ENCODE measurements at places on chromosomes 5 and 9.

GRCh38 chr5:141330299-141331080 lies at the start of gene PCDHGA1:
Gene PCDHGA1 (plus strand): TSS chr5:141330514.
- peak; percentile 43 for DNase-seq

- no peak for DNase-seq
These were observed 8.6 kb downstream of the CACFD1 start for GRCh38 chr9:133468374-133468773.

GRCh38 chr9:90433398-90433941 lies 209.2 kb downstream of the DIRAS2 start:
- DNase-seq, result peak; percentile 80

- DNase-seq, result peak; percentile 91
These were observed 486.7 kb downstream of the RAB3C start for GRCh38 chr5:59069438-59070079.

- DNase-seq, result no peak
These were observed 143.6 kb downstream of the PCSK5 start for GRCh38 chr9:76034049-76034448.

DNA sequence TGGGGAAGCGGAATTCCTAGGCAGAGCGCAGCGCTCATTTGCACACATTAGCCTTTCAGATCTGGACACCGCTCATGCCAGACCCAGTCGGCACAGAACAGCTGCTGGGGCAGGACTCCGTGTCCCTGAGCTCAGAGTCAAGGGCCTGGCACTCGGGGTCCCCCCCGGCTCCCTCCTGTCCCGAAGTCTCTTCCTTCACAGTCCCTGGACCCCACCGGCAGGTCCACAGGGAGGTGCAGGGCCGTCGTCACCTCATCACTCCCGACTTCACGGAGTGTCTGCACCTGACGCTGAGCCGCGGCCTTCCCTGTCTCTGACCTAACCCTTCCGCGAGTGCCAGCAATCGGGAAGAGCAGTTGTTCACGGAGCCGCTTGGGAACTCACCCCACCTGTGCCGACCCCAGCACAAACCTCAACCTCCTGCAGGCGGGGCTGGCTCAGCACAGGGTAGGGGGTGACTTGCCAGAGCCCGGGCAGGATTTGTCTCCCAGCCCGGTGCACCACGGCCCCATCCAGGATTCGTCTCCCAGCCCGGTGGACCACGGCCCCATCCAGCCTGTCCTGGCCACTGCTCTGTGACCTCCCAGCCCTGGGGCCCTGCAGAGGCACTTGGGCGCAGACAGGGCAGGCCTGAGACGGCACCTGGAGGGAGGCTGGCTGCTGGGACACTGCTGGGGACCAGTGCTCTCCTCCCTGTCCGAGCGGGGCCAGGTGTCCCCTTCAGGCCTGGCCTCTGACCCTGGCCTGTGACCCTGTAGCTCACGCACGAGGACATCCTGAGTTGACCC lies 9.9 kb upstream of the SLC9A3 start:
- no peak for DNase-seq

DNA sequence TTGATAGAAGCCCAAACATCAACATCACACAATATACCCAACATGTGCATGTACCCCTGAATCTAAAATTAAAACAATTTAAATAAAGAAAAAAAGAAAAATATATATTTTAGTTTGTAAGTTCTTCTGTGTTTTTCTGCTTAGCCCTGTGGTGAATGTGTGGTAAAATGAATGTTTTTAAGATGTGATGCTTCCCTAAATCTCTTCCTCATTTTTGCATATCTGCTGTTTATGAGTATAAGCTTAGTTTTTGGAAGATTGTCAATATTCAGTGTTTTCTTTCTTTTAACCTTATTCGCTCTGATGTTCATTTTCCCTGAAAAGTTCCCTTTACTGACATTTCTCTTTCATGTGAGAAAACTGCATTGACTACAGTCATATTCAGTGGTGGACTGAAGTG lies 44.4 kb upstream of the DAB2 start:
- DNase-seq, result no peak

DNA sequence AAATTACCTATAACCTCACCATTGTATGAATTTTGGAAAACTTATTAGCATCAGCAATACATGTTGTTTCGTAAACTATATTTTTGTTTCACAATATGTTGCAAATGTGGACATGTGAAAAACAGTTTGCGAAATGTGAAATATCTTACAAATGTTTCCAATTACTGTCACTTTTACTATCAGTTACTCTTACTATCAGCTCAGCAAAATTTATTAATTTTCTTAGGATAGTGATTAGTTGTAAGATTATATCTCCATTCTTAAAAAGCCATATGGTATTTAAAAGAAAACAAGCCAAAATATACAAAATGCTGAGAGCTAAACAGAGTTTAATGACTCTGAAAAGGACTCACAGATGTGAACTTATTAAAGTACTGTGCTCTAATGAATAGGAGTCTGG lies 111.9 kb upstream of the LPAR1 start:
- no peak for DNase-seq

- no peak for DNase-seq
These were observed 175.8 kb downstream of the C5orf15 start for GRCh38 chr5:133792655-133793054.

GRCh38 chr5:31537851-31538250 lies 5.8 kb downstream of the C5orf22 start:
- peak; percentile 60 for DNase-seq

DNA sequence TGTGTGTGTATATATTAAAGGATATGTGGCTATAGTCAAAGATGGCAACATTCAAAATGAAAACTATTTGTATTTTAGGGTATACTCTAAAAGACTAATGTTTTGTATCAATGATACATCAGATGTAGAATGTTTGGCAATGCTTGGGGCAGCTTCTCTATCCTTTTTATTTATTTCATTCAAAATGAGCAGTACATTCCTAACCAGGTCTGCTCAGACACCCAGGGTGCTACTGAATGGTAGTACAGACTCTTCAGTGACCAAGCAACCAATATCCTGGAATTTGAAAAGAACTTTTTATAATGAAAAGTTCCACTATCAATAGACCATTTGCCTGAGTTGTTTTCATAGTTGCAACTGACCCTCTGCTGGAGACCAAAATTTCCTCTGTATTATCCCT lies 23.9 kb downstream of the MEGF9 start:
- no peak for DNase-seq

DNA sequence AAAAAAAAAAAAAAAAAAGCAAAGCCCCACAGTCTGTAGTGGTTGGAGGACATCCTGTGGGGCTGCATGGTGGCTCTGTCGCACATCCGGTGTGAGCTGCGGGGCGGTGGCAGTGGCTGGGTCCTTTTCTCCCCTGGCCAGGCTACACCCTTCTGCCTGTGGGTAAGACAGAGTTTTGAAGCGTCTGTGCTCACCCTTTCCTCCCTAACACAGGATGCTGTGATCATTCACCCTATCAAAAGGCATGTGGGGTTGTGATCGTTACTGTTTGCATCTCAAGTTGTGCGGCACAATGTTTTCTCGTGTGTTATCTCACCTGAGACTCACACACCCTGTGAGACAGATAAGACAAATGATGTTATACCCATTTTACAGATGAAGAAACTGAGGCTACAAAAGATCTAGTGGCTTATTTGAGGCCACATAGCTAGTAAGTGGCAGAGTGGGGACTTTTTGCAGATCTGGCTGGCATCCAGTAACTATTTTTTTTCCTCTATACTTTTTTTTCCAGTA lies 17.5 kb downstream of the IRF1 start:
- no peak for DNase-seq

DNA sequence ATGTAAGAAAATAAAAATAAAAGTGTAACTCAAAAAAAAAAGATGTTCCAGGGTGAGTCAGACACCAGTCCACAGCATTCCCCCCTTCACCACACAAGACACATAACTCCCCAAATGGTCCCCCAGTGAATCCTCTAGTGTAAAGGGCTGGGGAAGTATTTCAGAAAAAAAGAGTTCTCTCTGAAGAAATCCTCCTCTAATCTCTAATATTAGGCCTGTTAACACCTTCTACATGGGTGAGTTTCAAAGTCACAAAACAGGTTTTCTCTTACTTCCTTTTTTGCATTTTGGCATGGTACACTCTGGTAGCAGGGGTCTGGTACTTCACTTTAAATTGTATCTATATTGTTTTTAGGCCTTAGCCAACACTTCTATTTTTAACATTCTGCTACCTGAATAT lies 28.2 kb downstream of the RNF145 start:
- DNase-seq, result peak; percentile 52

- DNase-seq, result no peak
These were observed 95.8 kb downstream of the DAPK1 start for GRCh38 chr9:87593359-87593980.

DNA sequence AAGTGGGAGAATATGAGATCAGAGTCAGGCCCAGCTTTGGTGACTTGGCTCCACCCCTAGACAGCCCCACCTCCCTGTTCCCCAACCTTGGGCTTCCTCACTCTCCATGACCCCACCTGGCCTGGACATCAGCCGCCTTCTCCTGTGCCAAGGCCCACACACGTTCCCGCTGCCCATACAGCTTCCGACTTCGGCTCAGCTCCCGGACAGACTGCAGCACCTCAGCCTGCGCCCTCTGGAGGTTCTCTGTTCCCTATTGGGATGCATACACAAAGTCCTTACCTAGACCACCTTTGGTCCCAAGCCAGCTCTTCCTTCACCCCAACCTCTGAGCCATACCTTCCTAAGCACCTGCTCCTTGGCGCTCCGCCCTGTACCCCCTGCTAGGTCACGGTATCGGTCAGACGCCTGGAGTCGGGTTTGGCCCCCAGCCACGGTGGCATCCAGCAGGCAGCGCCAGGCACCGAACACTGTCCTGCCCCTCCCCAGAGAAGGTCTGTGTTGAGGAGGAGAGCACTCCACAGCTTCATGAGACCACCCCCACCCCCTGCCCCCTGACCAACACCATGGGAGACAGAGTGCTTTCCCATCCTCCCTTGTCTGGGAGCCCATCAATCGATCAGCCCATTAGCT lies 2.0 kb downstream of the FCHSD1 start:
- no peak for DNase-seq

- no peak for DNase-seq
These were observed 185.8 kb downstream of the CWC27 start for GRCh38 chr5:64954518-64954917.

- no peak for DNase-seq
These were observed 68.5 kb downstream of the KLHL3 start for GRCh38 chr5:137667341-137667740.

- peak; percentile 27 for DNase-seq
These were observed 38.0 kb upstream of the RETREG1 start for GRCh38 chr5:16654647-16655334.

GRCh38 chr5:135386096-135386495 lies 12.9 kb downstream of the MACROH2A1 start:
- DNase-seq, result peak; percentile 48

- DNase-seq, result no peak
These were observed 246.6 kb downstream of the DEPDC1B start for GRCh38 chr5:60453186-60453976.

- DNase-seq, result no peak
These were observed 36.2 kb upstream of the GABRP start for GRCh38 chr5:170747357-170747756.

- no peak for DNase-seq
These were observed 27.4 kb downstream of the JMY start for GRCh38 chr5:79263290-79263689.

DNA sequence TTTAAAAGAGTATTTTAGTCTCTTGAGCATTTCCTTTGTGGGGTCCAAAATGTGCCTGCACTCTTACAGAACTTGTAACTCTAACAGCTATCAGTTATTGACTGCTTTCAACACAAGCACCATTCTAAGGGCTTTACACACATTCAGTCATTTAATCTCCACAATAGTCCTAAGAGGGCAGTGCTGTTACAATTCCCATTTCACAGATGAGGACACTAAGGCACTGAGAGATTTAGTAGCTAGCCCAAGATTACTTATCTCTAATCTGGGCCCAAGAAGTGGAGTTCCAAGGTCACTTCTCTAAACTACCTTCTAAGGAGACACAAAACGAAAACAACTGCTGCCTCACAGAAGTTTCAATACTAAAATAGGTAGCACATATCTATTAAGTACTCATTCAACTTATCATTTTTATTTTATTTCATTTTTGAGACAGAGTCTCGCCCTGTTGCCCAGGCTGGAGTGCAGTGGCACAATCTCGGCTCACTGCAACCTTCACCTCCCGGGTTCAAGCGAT lies 275.2 kb downstream of the CWC27 start:
- no peak for DNase-seq

GRCh38 chr5:179819296-179820126 lies 1.2 kb upstream of the SQSTM1 start:
- peak; percentile 48 for DNase-seq

DNA sequence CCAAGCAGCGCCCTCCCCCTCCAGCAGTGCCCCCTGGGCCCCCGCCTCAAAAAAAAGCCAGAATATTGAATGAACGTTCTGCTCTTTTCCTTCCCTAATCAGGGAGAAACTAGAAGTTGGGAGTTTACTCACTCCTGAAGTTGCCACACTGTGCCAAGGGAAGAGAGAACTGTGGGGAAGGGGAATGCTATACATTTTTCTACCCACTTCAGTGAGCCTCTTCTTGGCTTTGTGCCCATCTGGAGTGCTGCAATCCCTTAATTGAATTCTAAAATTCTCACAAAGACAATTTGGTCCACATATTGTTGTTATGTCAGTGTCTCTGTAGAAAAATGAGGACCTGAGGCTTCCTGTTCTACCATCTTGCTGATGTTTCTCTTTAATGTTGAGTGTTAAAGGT lies 443.7 kb downstream of the DIRAS2 start:
- DNase-seq, result no peak

DNA sequence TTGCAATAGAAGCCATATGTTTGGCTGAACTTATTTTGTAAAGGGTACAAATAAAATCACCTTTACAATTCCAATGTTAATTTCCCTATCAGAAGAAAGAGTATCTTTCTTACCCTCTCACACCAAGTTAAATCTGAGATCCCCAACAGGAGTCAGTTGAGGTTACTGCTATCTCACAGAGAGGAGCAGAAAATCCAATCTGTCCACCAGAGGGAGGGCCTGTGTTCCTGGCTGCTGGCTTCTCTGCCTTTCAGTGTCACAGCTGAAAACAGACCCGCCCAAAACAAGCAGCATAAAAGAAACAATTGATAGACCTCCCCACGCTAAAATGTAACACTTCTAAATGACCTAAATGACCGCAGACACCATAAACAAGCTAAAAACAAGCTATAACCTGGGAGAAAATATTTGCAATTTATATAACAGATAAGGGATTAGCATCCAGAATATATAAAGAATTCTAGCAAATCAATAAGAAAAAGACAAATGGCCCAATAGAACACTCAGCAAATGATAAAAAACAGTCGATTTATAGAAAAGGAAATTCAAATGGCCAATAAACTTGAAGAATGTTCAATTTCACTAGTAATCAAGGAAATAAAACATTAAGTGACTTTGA lies 24.5 kb upstream of the MVB12B start:
- peak; percentile 61 for DNase-seq

DNA sequence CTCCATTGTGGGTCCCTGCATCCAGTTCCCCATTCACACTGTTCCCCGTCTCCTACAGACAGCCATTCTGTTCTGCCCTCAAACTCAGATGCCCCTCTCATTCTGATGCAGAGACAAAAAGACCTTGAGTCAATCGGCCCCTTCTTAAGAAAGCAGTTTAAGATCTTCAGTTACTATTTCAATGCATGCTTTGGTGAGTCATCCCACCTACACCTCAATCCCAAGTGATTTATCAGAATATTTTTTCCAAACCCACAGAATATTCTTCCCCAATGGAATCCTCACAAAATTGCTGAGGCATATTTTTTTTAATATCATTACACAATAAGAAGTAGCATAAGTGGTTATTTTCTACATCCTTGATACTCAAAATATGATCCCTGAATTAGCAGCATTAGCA lies 92.4 kb upstream of the SLC1A1 start:
- peak; percentile 15 for DNase-seq

GRCh38 chr5:8813180-8813579 lies 732.7 kb downstream of the SEMA5A start:
- DNase-seq, result no peak

GRCh38 chr9:95091601-95092261 lies 225.8 kb downstream of the FANCC start:
- DNase-seq, result peak; percentile 83
